HS-5 (cell line): ENCODE measurements at places on chromosomes 12 and 14.

DNA sequence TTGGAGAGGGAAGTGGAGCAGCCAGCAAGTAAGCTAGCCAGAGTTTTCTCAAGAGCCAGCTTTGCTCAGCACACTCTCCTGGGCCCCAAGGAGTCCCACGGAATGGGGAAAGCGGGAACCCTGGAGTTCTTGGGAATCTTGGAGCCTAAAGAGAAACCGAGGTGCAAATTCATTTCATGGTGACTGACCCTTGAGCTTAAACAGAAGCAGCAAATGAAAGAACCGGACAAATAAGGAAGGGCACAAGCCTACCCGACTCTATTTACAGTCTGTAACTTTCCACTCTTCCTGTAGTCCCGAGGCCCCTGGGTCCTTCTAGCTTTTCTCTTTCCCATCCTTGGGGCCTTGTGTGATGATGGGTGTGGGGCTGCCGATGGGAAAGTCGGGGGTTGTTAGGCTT is 18.1 kb upstream of the TIGAR start:
- no peak for DNase-seq

DNA sequence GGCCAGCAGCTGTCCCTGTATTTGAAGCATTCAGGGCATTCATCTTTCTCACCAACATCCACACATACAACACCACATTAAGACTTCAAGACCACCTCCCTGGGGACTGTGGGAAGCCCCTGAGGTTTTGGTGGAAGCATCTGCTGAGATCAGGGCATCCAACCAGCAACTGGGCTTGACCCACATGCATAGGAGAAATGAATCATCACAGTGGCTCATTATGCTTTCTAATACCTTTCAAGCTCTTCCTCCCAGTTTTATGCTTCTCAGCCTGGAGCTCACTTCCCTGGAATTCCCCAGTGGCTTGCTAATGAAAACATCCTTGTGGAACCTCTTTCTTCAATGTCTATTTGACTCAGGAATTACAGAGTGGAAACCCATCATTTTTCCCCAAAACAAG is 21.4 kb upstream of the CMKLR1 start:
- DNase-seq: peak; percentile 30

- no peak for DNase-seq
Measured at GRCh38 chr14:77804592-77804991, 4.7 kb downstream of the ADCK1 start.

DNA sequence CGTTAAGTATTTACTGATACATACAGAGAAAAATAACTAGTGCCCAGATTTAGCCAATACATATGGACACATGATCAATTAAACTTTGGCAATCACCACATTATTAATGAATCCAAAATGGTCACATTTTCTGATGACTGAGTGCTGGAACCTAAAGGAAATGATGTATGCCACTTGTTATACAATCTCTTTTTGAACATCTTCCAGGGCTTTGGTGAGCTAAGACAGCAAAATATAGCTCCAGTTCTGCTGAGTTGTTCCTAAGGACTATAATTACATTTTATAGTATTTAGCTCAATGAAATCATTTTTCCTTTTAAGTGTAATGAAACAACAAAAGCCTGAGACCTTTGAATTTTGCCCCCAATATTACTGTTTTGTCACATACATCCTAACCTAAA is 329.1 kb upstream of the ATP2B1 start:
- DNase-seq: no peak

GRCh38 chr14:22803687-22803974 is 11.6 kb downstream of the SLC7A7 start:
- no peak for DNase-seq
